CD4-positive, alpha-beta T cell (primary cell): ENCODE measurements at places on chromosomes 7 and 10. TPM values are rescaled to one million over a fixed set of nuclear protein-coding genes. Genes with fewer than 3 reads are reported as not detected.
A peak's percentile ranks its signal among the peaks of the same experiment; 100 is the strongest.

DNA sequence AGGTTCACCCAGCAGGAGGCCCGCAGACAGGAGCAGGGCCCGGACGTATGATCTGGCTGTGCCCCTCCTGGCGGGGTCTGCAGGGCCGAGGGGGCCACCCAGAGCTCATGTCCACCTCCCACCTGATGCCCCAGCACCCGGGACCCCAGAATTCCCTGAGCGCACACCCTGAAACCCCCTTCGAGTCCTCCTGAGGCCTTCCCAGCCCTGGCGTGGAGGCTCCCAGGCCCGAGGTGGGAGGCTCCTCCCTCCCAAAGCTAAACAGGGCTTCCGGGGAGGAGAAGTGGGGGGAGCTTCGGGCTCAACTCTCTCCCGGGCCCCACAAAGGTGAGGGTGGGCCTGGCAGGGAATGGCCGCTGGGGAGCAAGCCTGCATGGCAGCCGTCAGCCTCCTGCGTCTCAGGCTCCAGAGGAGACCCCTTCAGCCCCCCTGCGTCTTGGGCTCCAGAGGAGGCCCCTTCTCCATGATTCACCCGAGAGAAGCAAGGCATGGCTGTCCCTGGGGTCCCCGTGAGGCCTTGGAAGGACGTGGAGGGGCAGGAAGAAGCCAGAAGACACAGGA is 30.2 kb downstream of the MICALL2 start:
- DNase-seq, result no peak

GRCh38 chr7:135169964-135170273 is 588 bp downstream of the CYREN start:
- DNase-seq, result no peak

- DNase-seq, result no peak
Observed at GRCh38 chr7:55273186-55273980, 91.8 kb upstream of the LANCL2 start.

- DNase-seq, result peak; percentile 41
Observed at GRCh38 chr7:84237533-84238173, 43.1 kb upstream of the SEMA3A start.

GRCh38 chr7:7913504-7913903 is 55.1 kb upstream of the GLCCI1 start:
- no peak for DNase-seq

DNA sequence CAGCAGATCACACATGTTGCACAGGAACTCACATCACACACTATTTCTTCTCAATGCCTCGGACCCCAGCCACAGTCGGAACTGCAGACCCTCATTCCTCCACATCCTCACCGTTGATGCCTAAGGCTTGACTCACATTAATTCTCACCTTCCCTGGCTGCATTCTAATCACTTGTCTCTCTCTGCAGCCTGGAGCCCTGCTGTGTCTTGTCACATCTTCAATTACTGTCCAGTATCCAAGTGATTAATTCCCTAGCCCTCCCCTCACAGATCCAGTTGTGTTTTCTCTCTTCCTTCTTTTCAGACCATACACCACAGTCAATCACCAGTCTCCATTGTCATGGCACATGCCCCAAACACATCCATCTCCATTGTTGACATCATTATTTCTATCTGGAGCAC is 592.4 kb upstream of the IGFBP3 start:
- DNase-seq, result no peak

- DNase-seq, result no peak
Observed at GRCh38 chr10:132050191-132050590, 15.6 kb upstream of the JAKMIP3 start.

DNA sequence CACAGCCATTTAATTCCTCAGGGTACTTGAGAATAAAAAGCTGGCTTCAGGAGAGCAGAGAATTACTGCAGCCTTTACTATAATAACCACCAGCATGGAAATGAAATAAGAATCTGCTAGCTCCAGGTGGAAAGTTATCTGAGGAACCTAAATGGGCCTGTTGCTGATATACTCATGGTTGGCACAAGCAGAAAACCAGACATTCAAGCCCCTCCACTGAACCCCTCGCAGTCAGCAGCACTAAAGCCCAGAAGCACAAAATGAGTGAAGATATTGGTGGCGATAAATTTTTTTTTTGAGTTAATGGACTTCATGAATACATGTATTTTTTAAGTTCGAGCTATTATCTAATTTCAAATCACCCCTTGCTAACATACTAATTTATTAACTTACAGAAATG is 303.9 kb upstream of the NRP1 start:
- DNase-seq, result no peak

DNA sequence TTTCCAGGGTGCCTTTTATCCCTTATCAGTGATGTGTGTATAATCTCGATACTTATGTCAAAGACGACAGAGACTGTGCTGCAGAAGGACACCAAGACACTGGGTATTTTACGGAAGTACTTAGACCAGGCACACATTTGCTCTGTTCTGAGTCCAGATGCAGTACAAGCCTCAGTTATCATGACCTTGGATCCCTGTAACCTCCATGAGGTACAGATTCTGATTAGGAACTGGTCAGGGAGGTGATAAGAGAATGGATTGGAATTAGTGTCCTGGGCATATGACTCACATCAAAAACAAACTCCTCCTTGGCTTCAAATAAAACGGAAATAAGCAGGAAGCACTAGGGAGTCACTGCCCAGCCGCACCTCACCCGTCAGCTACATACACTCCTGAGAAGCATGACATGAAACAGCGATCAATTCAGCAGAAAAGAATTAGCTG is 146.5 kb downstream of the SFMBT2 start:
- DNase-seq, result no peak

GRCh38 chr7:79868010-79868409 is 266.6 kb upstream of the GNAI1 start:
- no peak for DNase-seq

DNA sequence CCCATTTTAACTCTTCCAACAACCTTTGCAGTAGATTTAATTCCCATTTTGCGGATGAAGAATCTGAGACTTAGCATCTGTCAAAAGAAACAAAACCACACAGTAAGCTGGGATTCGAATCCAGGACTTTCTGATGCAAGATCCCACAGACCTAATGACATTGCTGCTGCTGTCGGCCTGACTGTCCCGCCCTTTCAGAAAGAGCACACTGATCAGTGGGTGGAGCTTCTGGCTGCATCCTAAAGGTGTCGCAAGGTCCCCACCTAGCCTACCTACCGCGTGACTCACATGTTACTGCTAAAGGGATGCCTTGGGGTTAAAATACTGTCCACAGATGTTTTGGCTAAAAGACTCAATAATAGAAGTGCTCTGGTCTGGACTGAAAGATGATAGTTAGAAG is 134.7 kb downstream of the EMX2 start:
- no peak for DNase-seq

- DNase-seq, result no peak
Observed at GRCh38 chr10:11881477-11882417, 58.6 kb downstream of the PROSER2 start.

- no peak for DNase-seq
Observed at GRCh38 chr10:23081221-23081750, 14.1 kb upstream of the MSRB2 start.

GRCh38 chr7:118195837-118196474 is 12.0 kb downstream of the LSM8 start:
- DNase-seq, result no peak

DNA sequence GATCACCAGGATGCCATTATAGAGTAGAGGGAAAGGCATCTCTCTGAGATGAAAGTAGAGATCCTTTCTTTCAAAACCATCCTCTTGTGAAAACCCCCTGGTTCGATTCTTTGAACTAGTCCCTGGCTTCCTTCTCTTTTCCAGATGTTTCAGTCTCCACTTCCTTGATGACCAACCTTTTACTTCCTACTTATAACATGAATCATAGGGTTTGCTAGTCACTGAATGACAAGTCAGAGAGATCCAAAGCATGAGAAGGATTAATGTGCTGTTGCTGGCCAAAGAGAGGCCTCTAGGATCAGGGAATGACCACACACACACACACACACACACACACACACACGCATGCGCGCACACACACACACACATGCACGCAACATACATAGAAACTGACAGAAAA is 161.1 kb upstream of the FRMD4A start:
- DNase-seq, result no peak

GRCh38 chr10:33901166-33901565 is 566.7 kb upstream of the NRP1 start:
- no peak for DNase-seq

DNA sequence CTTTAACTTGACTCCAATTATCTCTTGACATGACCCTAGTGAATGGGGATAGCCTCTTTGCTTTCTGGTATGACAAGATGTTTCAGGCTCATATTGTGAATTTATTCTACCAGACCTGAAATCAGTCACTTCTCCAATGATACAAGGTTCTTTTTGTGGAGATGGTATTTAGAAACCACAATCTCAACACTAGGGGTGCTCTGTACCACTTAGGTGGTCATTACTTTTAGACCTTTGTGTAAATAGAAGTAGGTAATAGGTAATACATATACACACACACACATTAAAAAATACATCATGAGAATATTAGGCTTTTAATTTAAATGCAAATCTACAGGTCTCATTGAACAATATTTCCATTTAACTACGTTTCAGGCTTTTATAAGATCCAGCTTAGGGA is 199.0 kb upstream of the RHOBTB1 start:
- no peak for DNase-seq

GRCh38 chr10:93715345-93715744 is 13.0 kb upstream of the FRA10AC1 start:
- no peak for DNase-seq

DNA sequence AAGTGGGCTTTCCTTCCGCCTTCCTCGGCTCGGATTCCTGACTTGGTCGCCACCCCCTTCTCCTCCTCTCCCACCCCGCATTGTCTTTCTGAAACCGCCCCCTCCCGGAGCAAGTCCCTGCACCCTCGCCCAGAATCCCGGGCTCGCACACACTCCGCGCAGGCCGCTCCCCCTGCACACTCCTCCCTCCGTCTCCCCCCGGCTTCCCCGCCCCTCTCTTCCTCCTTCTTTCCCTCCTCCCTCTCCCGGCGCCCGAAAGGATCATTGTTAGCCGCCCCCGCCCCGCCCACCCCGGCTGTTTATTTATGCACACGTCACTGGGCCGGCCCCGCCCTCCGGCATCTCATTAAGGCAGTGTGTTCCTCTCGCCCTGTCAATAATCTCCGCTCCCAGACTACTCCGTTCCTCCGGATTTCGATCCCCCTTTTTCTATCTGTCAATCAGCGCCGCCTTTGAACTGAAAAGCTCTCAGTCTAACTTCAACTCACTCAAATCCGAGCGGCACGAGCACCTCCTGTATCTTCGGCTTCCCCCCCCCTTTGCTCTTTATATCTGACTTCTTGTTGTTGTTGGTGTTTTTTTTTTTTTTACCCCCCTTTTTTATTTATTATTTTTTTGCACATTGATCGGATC is at the start of gene TCF7L2:
Gene TCF7L2, plus strand, starts transcription at position 373 of the 633 bp plus-strand sequence. CDS start 510 bp downstream, outside the sequence.
- peak; percentile 42 for DNase-seq

GRCh38 chr10:13337128-13337826 is 10.8 kb downstream of the SEPHS1 start:
- DNase-seq, result no peak

GRCh38 chr7:17989546-17989945 is 38.1 kb downstream of the PRPS1L1 start:
- DNase-seq, result no peak

DNA sequence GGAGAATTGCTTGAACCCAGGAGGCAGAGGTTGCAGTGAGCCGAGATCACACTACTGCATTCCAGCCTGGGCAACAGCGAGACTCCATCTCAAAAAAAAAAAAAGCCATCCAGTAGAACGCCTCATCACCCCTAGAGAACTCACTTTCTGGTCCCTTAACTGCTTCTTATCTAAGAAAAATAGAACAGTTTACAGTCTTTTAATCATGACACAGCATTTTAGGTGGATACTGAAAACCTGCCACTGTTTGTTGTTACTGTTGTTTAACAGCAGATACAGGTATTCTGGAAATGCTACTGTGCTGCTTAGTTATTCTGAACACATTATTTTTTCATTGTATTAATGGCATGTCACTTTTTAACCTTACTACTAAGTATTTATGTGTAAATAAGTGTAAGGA is 624.3 kb upstream of the GHITM start:
- DNase-seq, result no peak

GRCh38 chr10:113897693-113898618 is 43.5 kb downstream of the NHLRC2 start:
- no peak for DNase-seq

GRCh38 chr7:47792521-47793121 is 155.6 kb downstream of the PKD1L1 start:
- DNase-seq, result no peak

GRCh38 chr7:132865366-132866143 is 216.3 kb downstream of the CHCHD3 start:
- no peak for DNase-seq

DNA sequence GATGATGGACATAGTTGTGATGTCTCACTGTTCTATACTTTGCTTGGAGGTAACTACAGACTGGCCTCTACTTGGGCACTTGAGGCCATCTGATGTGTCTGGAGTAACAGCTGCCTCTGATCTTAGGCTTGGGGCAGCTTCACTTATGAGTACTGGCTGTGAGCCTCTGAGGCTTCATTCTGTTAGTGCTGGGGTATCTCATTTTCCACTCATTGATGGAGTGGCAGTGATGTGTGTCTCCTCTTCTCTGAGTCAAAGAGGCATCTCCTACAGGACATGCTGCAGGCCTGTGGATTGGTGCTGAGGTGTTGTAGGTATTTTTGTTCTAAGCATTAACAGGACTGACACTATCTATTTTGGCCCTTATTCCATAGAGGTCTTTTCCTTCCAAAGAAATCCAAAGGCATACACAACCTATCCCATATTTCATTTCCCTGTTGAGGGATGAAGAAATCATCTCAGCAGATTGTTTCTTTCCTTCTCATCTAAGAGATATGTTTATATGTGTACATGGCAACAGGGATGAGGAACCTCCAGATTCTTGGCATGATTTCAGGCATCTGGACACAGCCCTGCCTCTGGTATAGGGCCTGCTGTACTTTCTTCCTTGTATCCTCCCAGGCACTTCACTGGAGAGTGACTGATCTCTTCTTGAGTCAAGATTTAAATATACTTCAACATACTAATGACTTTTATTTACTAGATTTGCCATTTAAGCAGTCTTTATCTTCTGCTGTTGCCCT is 65.7 kb upstream of the NOBOX start:
- DNase-seq, result no peak

Gene HTR5A
- total RNA-seq, result not detected

Gene ORC5
- total RNA-seq, result 7.7 TPM

Gene SUN3
- total RNA-seq, result not detected

Gene PDE6C
- not detected for total RNA-seq

Gene FZD1
- total RNA-seq, result 0.22 TPM

Gene CPXM2
- not detected for total RNA-seq

Gene ANKRD7
- total RNA-seq, result not detected
